ENCODE measurements at places on chromosomes 3 and 15.

DNA sequence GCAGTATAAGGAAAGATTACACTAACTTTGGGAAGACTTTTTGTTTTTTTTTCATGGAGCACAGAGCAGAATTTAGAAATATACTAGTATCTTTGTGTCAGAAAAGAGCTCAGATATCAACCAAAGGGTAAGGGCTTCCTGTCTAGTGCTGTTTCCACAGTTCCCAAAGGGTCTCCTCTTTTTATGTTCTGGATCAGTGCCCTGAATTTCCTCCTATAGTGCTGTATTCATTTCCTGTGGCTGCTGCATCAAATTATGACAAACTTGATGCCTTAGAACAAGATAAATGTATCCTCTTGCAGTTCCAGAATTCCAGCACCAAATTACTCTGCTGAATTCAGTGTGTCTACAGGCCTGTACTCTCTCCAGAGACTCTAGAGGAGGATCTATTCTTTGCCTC is 219.8 kb upstream of the THRB start:
- DNase-seq: no peak

GRCh38 chr3:172702256-172702655 is 8.6 kb downstream of the NCEH1 start:
- no peak for DNase-seq

DNA sequence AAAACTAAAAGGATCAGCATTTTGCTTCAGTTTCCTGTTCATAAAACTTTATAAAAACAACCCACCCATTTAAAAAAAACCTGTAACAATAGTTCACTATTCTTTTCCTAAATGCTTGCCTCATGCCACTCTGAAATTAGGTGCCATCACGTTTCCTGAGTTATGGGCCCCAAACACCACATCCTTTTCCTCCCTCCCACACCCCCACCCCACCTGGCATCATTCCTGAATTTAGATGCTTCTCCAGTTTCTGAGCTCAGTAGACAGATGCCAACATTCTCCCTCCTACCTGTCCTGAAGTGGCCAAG is 11.9 kb upstream of the ARHGEF3 start:
- no peak for DNase-seq

- DNase-seq: no peak
Observed at GRCh38 chr3:69439643-69440270, 53.9 kb upstream of the FRMD4B start.

- no peak for DNase-seq
Observed at GRCh38 chr3:122497425-122497824, 17.3 kb downstream of the KPNA1 start.

- no peak for DNase-seq
Observed at GRCh38 chr3:54120657-54121413, 1.5 kb upstream of the CACNA2D3 start.

GRCh38 chr3:159166899-159167586 is 365.2 kb downstream of the MFSD1 start:
- no peak for DNase-seq

DNA sequence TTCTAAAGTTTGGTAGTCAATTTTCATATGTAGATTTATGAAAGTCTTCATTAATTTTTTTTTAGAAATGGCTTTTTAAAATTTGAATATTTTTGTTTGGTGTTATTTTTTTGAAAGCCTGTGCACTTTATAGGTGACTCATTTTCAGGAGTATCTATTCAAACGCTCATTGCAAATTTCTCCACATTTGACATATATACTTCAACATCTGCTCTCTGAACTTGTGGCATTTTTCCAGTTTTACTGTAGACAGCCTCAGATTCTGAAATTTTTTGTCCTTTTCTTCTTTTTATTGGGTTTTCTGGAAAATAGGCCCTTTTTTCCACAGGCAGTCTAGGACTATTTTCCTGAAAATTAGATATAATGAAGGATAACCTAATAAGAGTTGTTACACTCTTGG is 396.6 kb downstream of the RBMS3 start:
- no peak for DNase-seq

DNA sequence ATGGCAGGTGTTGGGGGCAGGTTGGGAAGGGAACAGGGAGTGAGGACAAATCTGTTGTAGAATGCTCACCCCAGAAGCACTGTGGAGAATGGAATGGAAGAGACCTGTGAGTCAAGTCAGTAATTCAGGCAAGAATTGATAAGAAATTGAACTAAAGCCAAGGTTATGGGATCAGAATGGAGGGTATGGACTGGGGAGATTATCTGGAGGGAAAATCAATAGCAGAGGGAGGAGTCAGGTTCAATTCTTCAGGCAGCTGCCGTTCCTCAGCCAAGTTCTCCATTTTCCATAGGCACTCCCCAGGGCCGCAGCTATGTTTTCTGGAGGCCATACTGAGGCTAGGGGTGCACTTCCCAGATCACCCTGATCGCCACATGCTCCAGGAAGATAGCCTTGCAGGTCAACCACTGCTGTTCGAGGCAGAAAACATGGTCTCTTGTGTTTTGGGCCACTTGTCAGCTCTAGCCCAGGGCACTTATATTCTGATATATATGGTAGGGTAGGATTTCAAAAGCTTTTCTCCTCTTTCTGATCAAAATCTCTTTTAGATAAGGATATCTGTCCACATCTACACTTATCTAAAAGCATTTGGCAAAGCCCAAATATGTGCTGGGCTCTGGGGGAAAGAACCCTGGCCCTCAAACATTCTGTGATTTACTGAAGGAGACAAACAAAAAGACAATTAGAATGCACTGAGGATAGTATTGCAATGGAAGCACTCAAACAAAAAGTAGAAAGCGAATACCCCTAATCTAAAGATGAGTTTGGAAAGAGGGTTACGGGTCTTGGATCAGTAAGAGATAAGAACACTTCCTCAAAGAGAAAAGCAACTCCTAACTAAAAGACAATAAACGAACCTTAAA is 92.3 kb downstream of the TMEM212 start:
- DNase-seq: no peak

- no peak for DNase-seq
Observed at GRCh38 chr15:58401991-58402649, 29.7 kb upstream of the LIPC start.

DNA sequence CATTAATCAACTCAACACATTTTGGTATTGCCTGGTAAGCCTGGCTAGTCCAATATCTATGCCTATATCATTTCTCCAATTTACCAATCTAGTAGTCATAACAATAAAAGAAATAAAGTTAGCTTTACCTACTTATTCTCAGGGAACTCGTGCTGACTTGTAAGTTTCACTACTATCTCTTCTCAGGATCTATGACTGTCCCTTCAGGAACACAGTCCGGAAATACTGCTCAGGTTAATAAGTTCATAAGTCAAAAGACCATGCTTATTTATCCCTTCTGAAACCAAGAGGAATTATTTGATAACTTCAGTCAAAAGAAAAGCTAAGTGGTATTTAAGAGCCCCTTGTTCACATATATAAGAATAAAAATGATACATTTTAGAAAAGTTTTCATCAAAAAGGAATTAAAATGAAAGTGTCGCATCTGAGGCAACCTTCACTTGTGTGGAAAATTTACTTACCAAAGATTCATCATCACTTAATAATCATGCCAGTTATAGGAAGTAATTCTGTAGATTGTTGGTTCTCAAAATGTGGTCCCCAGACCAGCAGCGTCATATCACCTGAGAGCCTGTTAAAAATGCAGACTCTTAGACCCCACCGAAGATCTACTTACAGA is 15.5 kb upstream of the THRB start:
- DNase-seq: no peak

DNA sequence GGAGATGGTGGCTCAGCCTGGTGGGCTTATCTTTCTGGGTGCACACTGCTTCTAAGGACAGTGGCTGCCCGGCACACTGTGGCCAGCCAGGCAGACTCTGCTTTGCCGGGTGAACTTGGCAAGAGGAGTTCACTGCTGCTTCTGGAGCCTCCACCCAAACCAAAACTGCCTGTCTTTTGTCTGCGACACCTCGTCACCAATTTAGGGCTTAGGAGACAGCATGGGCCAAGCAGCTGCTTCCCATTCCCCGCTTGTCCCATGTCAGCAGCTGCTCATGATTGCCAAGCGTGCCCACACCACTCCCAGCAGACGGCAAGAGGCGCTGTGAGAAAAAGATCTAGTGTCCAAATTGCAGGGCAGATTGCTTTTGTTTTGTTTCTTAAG is 57.3 kb downstream of the LSM3 start:
- no peak for DNase-seq

GRCh38 chr3:25372167-25372566 is 55.9 kb upstream of the RARB start:
- DNase-seq: no peak

- DNase-seq: no peak
Observed at GRCh38 chr15:68184616-68185480, 20.3 kb downstream of the CALML4 start.

DNA sequence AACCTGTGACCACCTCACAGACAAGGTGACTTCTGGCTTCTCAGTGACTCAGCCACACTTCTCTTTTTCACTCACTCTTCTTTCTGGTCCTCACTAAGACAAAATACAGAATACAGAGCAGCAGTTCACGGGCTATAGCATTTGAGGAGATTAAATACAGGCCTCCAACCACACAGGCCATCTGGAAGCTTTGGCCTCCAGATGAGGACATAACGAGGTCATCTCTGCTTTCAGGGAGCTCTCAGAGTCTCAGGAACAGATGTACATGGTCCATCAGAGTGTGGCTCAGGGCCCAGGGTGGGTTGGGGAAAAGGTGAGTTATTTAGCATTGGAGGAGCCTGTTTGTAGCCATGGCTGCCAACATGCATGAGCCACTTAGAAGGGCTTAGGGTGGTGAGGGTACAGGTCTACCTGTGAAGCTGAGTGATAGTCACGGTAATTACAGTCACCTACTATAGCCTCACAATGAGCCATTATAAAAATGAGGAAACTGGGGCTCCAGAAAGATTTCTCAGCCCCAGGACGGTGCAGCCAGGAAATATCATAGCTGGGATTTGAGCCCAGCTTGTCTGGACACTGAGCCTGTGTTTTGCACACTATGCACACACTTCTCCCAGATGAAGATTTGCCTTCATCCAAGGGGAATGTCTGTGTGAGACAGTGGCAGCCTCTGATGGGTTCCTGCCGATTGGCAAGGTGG is 159.8 kb upstream of the CTDSPL start:
- DNase-seq: no peak

DNA sequence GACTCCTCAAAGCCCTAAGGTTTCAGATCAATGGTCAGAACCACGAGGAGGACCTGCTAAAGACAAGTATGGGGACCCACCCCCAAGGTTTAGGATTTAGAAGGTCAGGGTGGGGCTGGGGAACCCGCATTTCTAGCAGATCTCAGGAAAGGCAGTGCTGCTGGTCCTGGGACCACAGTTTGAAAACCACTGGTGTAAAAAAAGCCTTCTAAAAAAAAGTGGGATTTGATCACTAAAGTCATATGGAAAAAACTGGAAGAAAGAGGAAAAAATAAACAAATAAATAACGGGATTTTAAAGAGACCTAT is 832 bp downstream of the SLC41A3 start:
- no peak for DNase-seq

- DNase-seq: no peak
Observed at GRCh38 chr15:55968923-55969322, 24.5 kb downstream of the NEDD4 start.

GRCh38 chr3:53518495-53518981 is 24.1 kb downstream of the CACNA1D start:
- no peak for DNase-seq

DNA sequence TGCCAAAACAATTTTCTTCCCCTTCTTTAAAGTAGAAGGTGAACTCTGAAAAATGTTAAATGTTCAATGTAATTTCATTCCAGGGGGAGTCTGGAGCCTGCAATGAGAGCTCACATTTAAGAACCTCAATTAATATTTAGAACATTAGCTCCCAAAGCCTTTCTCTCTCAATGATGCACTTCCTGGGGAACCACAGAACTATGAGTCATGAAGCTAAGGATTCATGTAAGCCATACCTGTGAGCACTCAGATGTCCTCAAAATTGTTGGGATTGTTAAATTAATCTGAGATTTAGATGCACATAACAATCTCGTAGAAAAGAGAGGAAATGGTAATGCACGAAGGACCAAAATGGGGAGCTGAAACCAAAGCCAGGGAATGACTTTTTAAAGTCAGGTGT is 244.2 kb upstream of the LRIG1 start:
- no peak for DNase-seq

- no peak for DNase-seq
Observed at GRCh38 chr3:136021803-136022202, 56.3 kb downstream of the PPP2R3A start.

DNA sequence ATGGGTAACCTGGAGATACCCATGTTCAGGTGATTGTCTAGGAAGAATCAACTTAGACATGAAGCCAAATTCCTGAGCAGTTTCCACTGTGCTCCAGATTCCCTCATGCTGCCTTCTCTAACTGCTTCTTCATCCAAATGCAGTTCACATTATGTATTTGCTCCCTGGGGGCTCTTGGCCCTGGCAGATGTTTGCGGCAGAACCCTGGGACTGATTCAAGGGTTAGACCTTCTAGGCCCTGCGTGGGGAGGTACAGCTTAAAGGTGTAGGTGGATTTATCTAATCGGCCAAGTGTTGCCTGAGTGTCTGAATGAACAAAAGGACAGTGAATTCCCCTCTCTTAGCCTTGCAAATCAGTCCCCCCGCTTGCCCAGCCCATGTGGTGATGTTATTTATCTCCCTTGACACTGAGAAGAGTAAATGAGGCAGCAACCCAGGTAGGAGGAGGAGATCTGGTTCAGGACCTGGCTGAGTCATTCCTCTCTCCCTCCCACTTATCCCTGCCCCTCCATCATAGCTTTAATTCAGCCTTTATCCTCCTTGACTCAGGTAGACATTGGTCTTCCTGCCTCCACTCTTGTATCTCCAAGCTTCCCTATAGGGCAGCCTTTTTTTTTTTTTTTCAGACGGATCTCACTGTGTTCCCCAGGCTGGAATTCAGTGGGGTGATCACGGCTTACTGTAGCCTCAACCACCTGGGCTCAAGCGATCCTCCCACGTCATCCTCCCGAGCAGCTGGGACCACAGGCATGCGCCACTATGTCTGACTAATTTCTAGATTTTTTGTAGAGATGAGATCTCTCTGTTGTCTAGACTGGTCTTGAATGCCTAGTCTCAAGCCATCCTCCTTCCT is 54.8 kb downstream of the MAGEF1 start:
- DNase-seq: no peak

DNA sequence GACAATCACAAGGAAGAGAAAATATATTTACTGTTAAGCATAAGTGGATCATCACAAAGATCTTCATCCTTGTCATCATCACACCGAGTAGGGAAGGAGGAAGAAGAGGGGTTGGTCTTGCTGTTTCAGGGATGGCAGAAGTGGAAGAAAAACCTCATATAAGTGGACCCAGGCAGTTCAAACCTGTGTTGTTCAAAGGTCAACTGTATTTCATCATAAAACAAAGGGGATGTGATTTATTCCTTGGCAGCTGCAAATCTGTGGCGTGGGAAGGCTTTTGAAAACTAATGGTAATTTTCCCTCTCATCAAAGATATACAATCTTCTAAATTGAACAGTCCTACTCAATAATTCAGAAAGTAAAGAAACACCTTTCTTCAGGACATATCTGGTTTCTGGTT is 129.9 kb upstream of the ABI3BP start:
- DNase-seq: no peak

- DNase-seq: no peak
Observed at GRCh38 chr15:76840830-76841460, 64.2 kb downstream of the SCAPER start.

DNA sequence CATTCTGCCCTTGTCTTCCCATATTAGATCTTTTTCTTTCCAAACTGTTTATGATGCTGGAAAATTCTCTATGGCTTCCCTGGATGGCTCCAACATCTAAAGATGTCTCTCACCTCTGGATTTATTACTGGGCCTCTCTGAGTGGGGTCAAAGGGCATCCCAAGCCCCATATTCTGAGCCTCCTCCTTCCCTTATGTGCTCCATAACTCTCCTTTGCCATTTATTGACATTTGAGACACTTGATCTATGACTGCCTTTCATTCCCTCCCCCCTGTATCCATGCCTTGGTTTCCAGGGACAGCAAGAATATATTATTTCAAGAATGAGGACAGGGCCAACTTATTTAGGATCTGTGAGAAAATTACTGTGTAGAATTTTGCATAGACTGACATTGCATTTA is 369.3 kb upstream of the ONECUT1 start:
- DNase-seq: no peak

All from activated T-helper 9 cell treated with anti-CD3 and anti-CD28 coated beads, Interleukin-2, amount 50 U/mL, for 16 hours (primary cell).